Spleen (tissue), 13 donors: ENCODE measurements at places on chromosomes 5 and 9. TPM values are rescaled to one million over a fixed set of nuclear protein-coding genes. Genes with fewer than 3 reads are reported as not detected.

The PLCXD3 gene
- 0.44 TPM for total RNA-seq

DNA sequence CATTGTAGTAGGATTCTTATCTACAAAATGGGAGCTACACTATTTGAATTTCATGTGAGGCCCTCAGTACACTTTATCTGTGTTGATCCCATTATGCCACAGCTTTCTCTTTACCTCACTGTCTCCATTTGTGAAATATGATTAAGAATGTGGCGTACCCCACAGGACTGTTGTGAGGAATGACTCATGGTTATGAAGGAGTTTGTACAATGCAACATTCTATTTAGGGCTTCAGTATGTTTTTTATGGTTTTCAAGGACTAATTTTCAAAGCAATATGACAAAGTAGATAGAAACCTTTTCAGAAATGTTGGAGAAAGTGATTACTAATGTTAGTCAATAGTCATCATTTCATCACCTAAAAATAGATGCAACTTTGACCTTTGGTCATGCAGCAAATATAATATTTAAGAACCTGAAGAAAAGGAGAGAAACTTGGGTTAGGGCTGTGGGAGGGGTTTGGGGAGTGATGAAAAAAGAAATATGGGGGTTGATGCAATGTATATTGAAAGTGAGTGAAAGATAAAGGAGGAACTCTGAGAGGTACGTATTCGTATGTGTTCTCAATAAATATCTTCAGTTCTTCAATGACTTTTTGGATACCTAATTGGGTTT lies 53.7 kb upstream of the PIP5K1B start:
- no peak for DNase-seq
- no peak overlapping the region for H3K27ac ChIP-seq
- no peaks in the 10 kb centered on the region for H3K36me3 ChIP-seq
- H3K4me3 ChIP-seq, result no peak overlapping the region

DNA sequence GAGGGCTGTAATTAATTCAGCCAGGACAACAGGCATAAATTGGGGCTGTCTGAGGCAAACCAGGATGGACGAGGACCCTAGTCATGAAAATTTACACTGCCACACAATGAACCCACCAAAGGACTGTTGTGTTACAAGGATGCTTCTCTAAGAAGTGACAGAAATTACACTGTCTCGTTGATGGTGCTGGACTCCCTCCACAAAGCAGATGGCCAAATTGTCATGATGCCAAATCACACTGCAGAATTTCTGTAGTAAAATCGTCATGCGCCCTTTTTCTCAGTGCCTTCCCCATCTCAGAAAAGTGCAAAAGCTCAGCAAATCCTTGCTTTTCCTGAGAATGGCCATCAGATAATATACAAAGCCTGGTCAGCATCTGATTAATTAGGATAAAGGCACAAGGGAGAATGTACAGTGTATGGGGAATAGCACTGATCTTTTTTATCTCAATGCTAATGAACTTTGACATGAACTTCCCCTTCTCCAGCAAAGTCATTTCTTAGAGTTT lies 545.8 kb downstream of the CSNK1G3 start:
- H3K27ac ChIP-seq, result peak overlapping the region; percentile 62
- no peaks in the 10 kb centered on the region for H3K36me3 ChIP-seq
- no peak overlapping the region for H3K4me3 ChIP-seq
- no peaks in the 10 kb centered on the region for H3K27me3 ChIP-seq
- H3K4me1 ChIP-seq, result peaks cover 7% of the 10 kb centered on the region

- DNase-seq, result no peak
- H3K36me3 ChIP-seq, result no peaks in the 10 kb centered on the region
- H3K4me1 ChIP-seq, result no peaks in the 10 kb centered on the region
- no peak overlapping the region for H3K4me3 ChIP-seq
Observed at GRCh38 chr5:169350759-169351240, 49.9 kb upstream of the SLIT3 start.

DNA sequence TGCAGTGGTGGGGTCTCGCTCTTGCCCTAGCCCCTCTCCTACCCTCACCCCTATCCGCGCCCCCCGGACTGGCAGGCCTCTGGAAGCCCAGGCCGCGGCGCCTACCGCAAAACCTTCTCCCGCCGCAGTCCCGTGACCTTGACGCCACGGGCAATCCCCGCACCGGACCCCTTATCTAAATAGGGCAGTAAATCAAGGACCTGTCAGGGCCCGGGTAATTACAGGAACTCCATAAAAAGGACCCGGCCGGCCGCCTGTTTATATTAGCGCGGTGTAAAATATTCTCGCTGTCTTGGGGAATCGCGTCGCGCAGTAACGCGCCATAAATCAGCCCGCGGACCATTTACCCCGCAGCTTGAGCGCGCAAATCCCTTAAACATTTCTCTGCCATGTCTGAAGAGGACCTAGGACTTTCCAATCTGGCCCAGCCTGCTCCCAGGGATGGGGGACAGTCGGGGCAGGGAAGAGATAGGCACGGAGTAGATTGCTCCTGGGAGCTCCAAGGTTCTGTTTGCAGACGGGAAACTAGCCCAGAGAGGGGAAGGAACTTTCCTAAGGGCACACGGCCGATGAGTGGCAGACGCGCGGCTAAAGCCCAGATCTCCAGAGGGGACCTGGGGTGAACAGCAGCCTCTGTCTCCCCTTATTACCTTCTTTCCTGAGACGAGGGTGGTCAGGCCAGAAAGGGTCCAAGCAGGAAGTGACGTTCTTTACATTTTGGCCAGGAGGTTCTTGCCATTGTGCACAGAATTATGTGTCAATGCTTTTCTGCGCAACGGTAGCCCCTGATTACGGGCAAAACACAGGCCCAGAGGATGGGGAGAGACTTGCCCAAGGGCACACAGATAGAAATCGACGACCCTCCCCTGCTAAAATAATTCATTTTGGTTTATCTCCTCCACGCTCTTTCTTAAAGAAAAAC lies 4.8 kb upstream of the HAND1 start:
- H3K4me1 ChIP-seq, result peaks cover 50% of the 10 kb centered on the region
- no peak overlapping the region for H3K4me3 ChIP-seq
- H3K27me3 ChIP-seq, result peaks cover 92% of the 10 kb centered on the region
- no peak overlapping the region for H3K27ac ChIP-seq
- no peaks in the 10 kb centered on the region for H3K36me3 ChIP-seq
- DNase-seq, result peak; percentile 68

- no peaks in the 10 kb centered on the region for H3K27me3 ChIP-seq
- H3K4me1 ChIP-seq, result no peaks in the 10 kb centered on the region
- no peaks in the 10 kb centered on the region for H3K36me3 ChIP-seq
- no peak overlapping the region for H3K27ac ChIP-seq
- H3K4me3 ChIP-seq, result no peak overlapping the region
Observed at GRCh38 chr9:100761276-100761802, 183.5 kb downstream of the CAVIN4 start.
